ENCODE measurements at places on chromosomes 4 and X. TPM values are rescaled to one million over a fixed set of nuclear protein-coding genes. Genes with fewer than 3 reads are reported as not detected.
A peak's percentile ranks its signal among the peaks of the same experiment; 100 is the strongest.

DNA sequence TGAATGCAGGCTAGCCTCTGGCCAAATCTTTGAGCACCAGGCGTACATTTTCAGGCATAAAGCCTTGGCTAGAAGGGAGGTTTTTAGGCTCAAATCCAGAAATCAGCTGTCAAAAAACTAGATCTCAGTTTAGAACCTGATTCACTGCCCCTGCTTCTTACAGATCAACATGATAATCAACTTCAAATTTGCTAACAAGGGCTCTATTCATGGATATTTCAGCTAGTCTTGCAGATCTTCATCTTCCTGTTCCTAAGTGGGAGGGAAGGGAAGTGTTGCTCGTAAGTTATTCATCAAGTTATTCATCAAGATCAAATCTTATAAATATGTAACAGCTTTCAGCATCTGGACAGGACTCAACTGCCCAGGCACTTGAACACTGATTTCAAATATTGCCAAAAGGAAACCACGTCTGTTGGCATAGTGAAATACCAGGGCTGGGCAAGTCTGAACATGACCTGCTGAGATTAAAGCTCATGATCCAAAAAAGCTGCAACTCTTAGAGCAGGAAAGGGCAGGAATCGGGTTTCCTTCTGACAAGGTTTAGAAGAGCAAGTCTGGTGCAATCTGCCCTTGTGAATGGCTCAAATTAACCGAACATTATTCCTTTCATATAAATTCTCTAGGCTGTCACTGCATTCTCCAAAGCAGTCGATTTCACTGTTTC lies 200.3 kb downstream of the PDGFC start:
- no peaks in the 10 kb centered on the region for H3K36me3 ChIP-seq
- H3K4me1 ChIP-seq = no peaks in the 10 kb centered on the region
- H3K27ac ChIP-seq = peak overlapping the region; percentile 56

DNA sequence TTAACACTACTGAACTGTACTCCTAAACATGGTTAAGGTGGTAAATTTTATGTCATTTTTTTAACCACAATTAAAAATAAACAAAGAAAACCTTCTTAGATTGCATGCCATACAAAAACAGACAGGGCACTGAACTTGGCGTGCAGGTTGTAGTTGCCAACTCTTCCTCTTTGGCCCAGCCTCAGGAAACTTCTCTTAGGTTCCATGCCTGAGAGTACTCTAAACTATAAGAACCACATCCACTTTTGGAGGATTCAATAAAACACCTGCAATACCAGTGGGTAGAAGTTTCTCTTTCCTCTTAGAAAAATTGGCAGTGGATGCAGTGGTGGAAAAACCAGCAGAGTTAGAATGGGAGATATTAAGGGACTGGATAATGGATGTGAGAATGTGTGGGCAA lies 103.4 kb downstream of the LUZP4 start:
- H3K27me3 ChIP-seq = no peaks in the 10 kb centered on the region
- no peak overlapping the region for H3K27ac ChIP-seq
- DNase-seq = no peak
- H3K4me1 ChIP-seq = no peaks in the 10 kb centered on the region
- no peak overlapping the region for H3K4me3 ChIP-seq

DNA sequence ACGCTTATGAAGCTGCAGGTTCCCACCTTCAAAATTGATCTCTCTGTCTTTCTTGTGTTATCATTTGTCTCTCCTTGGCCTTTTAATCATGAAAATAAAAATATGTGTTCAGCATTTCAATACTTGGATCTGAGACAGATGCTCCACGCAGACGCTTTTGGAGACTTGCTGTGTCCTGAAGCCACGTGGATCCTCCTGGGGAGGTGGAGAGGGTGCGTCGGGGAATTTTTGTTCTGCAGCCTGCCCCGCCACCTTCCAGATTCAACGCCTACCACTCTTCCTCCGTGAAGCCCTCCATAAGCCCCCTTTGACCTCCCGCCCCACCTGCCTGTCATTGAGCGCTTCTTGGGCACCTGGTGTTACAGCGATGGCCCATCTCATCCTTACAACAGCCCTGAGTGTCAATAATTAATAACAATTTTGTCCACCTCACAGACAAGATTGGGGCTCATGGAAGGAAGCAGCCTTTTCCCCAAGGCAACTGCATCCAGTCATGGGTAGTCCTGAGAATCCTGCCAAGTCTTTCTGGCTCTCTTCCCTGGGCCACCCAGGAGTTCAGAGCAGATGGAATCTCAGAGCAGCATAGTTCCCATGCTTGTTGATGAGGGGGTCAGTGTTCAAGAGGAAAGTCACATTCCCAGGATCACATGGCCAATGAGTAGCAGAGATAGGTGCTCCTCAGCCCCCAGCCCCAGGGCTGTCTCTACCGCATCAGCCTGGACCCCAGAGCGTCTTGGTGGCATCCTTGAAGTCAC lies 172.6 kb upstream of the PSAPL1 start:
- H3K27ac ChIP-seq = no peak overlapping the region
- no peak overlapping the region for H3K4me3 ChIP-seq
- no peaks in the 10 kb centered on the region for H3K36me3 ChIP-seq
- H3K4me1 ChIP-seq = no peaks in the 10 kb centered on the region

DNA sequence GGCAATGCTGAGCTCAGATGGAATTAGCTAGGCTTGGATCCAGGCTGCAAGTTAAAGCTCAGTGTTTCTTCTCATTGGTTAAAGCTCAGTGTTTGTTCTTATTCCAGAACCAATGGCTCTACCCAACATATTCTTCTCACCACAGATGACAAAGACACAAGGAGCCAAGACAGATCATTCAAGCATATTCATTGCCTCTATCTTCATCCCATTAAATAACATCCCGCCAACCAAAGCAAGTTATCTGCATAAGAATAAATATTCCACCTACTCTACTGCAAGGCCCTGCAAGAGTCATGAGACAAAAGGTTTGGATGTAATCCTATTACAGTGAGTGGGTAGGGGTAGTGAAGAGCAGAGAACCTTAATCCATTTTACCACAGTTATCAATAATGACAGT lies 766.5 kb downstream of the C4orf33 start:
- H3K27ac ChIP-seq = no peak overlapping the region
- no peak overlapping the region for H3K4me3 ChIP-seq
- no peaks in the 10 kb centered on the region for H3K27me3 ChIP-seq
- no peaks in the 10 kb centered on the region for H3K4me1 ChIP-seq
- no peaks in the 10 kb centered on the region for H3K36me3 ChIP-seq

DNA sequence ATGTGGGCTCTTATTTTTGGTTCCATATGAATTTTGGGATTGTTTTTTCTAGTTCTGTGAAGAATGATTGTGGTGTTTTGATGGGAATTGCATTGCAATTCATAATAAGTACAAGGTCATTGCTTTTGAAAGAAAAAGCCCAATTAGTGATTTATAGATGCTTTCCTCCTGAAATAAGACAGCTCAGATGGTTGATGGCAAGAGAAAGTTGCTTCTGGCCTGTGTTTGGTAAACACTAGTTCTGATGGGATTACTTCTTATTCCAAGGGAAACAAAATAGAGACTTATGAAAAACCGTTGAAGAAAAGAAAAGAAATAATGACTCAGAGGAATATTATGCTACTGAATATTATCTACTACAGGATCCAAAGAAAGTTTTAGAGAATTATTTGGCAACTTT lies 144.9 kb downstream of the SPANXA1 start:
- DNase-seq = no peak
- no peak overlapping the region for H3K4me3 ChIP-seq
- H3K4me1 ChIP-seq = no peaks in the 10 kb centered on the region
- H3K36me3 ChIP-seq = no peaks in the 10 kb centered on the region
- no peaks in the 10 kb centered on the region for H3K27me3 ChIP-seq
- H3K27ac ChIP-seq = no peak overlapping the region

DNA sequence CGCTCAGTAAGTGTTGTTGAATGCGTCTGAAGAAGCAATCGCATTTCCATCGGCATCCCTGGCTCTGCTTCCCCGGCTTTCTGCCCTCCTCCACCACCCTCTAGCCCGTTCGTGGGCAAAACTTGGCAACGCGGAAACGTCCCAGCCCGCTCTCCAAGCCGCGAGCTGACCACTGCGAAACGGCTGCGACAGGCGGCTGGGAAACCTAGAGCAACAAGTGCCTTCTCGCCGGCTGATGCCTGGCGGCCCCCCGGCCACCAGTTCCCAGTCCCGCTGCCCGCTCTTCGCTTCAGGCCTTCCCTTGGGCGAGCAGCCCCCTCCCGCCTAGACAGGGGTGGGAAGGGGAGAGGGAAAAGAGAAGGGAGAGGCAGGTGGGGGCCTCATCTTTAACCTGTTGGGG lies 837 bp downstream of the CITED1 start:
- H3K27ac ChIP-seq = no peak overlapping the region
- peaks cover 5% of the 10 kb centered on the region for H3K4me1 ChIP-seq
- DNase-seq = no peak
- peak overlapping the region; percentile 57 for H3K4me3 ChIP-seq

DNA sequence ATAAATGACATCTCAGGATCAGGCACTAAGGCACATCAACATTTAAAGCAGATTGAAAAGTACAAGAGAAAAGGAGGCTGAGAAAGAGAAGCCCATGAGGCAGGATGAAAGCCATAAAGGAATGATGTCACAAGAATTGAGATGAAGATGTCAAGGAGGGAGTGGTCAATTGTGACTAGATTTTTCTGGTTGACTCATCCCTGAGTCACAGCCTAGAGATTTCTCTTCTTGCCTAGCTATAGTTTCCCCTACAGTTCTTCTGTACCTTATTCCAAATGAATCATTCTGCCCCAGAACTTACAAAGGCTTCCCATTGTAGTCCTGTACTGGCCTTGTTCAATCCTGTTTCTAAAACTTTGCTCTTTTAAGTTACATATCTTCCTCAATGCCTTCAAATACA lies 3.4 kb upstream of the USP53 start:
- H3K27ac ChIP-seq = peak overlapping the region; percentile 3
- no peaks in the 10 kb centered on the region for H3K27me3 ChIP-seq
- H3K36me3 ChIP-seq = no peaks in the 10 kb centered on the region
- no peaks in the 10 kb centered on the region for H3K4me1 ChIP-seq
- no peak overlapping the region for H3K4me3 ChIP-seq

The CLCN5 gene
- total RNA-seq = 5.0 TPM
